ENCODE measurements at places on chromosomes 7 and 10.

DNA sequence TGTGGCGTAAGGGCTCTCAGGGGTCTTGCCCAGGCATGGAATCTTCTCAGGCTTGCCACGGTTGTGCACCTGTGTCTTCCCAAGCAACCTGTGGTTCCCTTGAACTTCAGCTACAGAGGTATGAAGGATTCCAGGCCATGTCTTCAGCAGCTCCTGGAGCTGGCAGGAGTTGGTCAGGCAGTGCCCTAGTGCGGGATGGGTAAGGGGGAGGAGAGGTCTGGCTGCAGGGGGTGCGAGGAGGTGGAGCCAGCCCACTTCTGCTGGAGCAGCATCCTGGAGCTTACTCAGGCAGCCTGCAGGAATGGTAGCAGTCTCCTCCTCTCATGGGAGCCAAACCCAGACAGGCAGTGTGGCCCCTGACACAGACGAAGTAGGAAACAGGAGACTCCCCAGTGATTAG, 3.8 kb upstream of the TRIL start:
- no peak for DNase-seq

- DNase-seq = no peak
Observed at GRCh38 chr10:102834143-102834542, 3.1 kb downstream of the CYP17A1 start.

DNA sequence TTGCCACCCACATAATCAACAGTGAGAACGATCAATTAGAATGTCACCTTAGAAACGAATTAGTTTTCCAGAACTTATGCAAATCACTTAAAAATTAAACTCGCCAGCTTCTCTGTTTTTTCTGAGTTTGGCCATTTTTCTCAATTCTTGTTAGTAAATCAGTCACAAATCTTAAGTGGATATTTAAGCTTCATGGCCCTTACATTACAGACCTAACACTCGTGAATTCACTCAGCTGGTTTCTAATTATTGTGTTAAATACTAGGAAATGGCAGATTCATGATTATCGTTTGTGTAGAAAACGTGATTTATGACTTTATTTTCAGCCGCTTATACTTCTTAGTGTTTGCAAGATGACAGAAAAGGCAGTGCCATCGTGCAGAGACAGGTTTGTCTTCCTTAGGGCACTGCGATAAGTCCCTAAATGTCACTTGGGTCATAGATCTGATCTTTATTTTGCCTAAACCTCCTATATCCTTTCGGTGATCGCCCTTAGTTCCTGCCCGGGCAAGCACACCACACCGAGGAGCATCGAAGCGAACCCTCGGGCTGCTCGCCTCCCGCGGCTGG, 587 bp upstream of the CELF2 start:
- DNase-seq = no peak

GRCh38 chr10:86212391-86212700, 154.2 kb downstream of the GRID1 start:
- DNase-seq = no peak

- DNase-seq = no peak
Observed at GRCh38 chr10:85986777-85987176, 379.8 kb downstream of the GRID1 start.

- no peak for DNase-seq
Observed at GRCh38 chr7:99258501-99258900, 14.1 kb upstream of the MYH16 start.

GRCh38 chr7:157046681-157047080, 36.2 kb upstream of the MNX1 start:
- DNase-seq = no peak

GRCh38 chr7:123041101-123041500, 45.6 kb upstream of the TAS2R16 start:
- DNase-seq = no peak

DNA sequence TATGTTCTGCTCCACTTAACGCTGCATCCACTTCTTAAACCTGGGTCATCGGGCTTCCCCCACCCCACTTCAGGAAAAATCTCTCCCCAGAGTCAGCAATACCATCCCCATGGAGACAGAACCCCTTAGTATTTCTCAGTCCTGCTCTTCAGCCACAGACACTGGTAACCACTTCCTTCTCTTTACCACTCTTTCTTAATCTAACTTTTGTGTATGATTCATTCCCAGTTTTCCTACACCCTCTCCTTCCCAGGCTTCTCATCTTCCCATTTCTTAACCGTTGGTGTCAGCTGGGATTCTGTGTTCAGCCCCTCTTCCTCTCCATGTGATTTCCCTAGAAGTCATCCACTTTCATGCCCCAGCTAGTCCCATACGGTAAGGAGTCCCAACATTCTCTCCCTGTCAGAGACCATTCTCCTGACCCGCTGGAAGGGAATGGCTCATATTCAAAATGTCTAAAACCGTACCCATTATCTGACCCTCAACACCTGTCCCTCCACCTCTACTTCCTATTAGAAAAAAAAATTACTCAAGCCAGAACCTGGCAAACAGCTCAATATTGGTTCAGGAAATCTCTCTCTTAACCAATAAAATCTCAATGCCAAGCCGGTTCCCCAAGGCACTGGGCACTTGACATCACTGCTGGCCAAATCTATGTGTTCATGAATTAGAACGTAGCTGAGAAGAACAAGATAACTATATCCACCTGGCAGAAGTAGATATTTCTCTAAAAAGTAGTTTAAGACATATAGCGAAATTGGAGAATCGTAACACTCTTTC, 89.4 kb downstream of the DGKI start:
- no peak for DNase-seq

DNA sequence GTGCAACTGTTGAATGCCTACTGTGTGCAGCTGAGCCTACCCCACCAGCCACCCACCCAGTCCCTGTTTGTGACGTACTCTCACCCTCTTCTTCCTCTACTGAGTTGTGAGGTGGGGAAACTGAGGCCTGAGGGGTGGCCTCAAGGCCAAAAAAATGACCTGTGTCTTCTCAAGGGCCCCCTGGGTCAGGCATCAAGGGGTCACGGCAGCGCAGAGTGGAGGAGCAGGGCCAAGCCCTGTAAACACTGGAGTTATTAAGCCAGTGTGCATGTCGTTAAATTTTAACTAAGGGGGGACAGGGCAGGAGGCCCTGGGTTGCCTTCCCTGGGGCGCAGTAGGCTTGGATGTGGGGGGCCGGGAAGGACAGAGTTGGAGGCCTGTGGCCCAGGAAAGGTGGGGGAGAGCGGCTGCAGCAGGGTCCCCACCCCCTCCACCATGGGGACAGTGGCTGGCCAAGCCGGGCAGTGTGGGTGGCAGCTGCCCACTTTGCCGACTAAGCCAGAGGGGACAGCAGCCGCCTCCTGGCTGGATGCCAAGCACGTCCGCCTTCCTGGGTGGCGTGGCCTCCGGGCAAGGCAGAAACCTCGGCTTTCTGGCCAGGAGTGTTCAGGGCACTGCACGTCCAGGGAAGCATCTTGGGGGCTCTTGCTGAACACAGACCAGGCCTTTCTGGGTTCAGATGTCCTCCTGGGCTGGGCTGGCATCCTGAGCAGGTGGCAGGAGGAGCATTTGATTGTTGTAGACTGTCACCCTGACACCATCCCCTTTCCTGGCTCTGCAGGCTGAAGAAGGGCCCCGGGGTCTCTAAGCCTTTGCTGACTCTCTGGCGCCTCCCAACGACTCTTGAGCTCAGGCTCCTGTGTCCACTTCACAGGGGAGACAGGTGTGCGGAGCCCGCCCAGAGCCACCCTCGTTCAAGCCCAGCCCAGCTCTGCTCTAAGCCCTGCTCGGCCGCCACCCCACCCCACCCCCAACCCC, 1.9 kb downstream of the SLC29A4 start:
- no peak for DNase-seq

Data from hepatic stellate cell (primary cell).